D341Med (cell line): ENCODE measurements at places on chromosomes 1 and 21.

- no peak for DNase-seq
Observed at GRCh38 chr21:37507716-37508115, 141.1 kb downstream of the DYRK1A start.

DNA sequence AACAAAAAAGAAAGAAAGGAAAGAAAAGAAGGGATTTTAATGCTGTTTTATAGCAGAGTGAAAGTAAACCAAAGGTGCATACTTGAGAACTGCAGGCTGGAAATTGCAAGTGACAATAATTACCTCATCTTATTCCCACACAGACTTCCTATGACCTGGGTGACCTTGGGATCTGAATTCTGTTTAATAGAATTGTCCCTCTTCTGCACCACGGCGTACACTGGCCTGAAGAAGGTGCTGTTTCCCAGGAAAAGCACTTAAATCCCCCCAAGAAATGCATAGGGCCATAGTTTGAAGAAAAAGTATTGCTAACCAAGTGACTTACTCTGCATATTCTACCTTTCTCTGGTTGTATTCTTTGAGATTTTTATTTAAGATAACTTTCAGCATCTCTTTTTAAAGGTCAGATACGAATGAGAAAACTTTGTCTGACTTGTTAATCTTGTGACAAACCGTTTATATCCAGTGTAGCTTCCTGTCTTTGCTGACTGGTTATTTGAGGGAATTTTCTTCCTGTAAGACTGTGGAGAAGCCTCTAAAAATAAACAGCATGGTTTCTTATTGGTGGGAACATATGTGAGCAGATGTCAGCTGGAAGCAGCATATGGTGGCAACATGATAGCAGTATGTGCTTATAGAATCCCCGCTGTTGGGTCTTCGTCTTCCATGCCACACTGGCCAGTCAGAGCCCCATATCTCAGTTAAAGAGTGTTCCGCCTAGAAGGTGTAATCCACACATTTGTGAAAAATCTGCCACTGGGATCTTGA is 16.3 kb downstream of the TGFB2 start:
- DNase-seq = peak; percentile 67

DNA sequence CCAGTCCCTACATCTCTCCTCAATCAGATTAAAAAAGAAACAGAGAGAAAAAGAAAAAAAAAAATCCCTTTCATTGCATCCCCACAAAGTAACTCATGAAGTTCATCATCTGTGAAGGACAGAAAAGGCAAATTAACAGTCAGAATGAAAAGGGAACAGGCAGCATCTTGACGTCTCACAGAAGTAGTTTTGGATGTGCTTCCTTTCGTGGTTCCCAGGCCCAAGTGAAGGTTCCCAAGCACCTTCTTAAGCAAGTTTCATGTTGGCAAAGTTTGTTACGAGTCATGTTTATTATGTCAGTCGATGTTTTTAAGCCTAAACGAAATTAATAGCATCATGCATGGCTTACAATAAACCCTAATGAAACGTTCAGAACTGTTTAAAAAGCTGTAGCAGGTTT is 475.2 kb downstream of the SETD4 start:
- DNase-seq = no peak

DNA sequence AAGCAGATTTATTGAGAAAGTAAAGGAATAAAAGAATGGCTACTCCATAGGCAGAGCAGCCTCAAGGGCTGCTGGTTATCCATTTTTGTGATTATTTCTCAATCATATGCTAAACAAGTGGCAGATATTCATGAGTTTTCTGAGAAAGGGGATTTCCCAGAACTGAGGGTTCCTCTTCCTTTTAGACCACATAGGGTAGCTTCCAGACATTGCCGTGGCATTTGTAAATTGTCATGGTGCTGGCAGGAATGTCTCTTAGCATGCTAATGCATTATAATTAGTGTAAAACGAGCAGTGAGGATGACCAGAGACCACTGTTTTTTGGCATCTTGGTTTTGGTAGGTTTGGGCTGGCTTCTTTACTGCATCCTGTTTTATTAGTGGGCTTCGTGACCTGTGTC is 16.8 kb upstream of the FMN2 start:
- no peak for DNase-seq

DNA sequence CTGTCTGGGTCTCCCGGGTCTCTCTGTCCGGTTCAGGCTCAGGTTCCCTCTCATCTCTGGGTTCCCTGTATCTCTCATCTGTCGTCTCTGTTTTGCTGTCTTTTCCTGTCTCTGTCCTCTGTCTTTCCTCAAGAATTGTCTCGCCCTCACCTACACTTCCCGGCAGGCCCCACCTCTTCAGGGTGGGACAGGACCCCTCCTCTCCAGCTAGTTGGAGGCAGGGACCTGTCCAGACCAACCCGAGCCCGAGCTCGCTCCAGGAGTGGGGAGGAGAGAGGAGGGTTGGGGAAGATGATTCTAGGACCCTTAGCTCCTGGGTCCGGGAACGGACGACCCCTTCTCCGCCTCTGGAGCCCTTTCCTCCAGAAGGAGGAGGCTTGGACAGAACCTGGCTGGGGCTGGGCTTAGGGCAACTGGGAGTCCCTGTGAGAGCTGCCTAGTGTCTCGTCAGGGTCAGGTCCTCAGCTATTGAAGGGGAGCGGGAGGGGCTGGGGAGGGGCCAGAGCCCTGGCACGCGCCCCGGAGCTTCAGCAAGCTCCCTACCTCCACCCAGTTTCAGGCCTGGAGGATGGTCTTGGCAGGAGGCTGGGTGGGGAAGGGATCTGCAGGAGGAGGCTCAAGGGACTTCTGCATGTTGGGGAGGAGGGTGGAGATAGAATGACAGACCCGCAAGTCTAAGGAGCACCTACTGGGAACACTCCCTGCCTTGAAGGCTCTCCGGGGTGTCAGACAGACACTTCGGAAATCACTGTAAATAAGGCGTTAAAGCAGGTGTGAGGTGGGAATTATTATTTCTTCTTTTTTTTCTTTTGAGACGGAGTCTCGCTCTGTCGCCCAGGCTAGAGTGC is 26.3 kb upstream of the EPB41 start:
- no peak for DNase-seq
